COLO829 (cell line): ENCODE measurements at places on chromosomes 6 and 20.

GRCh38 chr6:42555477-42556457 lies 8.1 kb upstream of the UBR2 start:
- no peak for DNase-seq

GRCh38 chr6:149380523-149380922 lies 19.5 kb upstream of the SUMO4 start:
- no peak for DNase-seq

GRCh38 chr6:156688620-156688971 lies 88.6 kb upstream of the ARID1B start:
- DNase-seq = no peak

- peak; percentile 35 for DNase-seq
Observed at GRCh38 chr20:23003881-23004460, 31.1 kb upstream of the SSTR4 start.

GRCh38 chr20:57329608-57330221 lies at the start of gene SPO11:
SPO11 (plus strand) TSS chr20:57329803; CDS start chr20:57329868, 65 bp downstream.
- no peak for DNase-seq

DNA sequence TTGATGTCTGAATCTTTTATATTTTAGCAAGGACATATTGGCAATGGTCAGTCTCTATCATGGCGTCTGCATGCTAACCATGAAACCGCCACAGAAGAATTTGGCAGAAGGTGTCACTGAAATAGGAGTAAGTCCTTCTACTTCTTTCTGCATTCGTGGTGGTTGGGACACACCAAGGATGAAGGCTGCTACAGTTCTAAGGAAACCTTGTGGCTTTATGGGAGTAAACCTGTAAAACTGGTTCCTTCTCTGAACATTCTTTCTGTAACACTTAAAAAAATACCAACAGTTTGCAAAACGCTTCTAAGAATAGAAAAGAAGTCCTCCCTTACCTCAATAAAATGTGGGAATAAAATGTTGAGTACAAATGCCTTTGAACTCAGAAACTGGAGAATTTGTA lies 195.3 kb downstream of the SLC24A3 start:
- no peak for DNase-seq

DNA sequence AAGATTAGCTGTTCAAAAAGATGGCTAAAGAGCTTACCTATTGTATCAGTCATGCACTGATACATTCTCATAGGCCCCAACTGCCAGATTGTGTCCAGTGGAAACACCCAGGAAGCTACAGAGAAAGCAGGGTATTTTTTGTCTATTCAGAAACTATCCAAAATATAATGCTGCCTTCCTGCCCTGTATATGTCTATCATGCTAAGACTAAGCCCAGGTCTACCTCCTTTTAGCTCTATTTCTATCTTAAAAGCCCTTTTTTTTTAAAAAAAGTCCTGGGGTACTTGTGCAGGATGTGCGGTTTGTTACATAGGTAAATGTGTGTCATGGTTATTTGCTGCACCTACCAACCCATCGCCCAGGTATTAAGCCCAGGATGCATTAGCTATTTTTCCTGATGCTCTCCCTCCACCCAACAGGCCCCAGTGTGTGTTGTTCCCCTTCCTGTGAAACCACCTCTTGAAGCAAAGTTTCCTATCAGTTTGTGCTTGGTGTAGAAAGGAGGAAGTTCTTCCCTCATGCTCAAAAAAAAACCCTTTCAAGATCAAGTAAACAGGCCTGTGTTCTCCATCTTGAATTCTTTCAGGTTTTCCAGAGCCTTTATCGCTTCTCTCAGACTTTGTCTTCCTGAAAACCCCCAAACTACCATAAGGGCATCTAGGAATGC lies 514 bp downstream of the DEFB129 start:
- no peak for DNase-seq

- DNase-seq = no peak
Observed at GRCh38 chr6:122048570-122048969, 350.9 kb upstream of the HSF2 start.

DNA sequence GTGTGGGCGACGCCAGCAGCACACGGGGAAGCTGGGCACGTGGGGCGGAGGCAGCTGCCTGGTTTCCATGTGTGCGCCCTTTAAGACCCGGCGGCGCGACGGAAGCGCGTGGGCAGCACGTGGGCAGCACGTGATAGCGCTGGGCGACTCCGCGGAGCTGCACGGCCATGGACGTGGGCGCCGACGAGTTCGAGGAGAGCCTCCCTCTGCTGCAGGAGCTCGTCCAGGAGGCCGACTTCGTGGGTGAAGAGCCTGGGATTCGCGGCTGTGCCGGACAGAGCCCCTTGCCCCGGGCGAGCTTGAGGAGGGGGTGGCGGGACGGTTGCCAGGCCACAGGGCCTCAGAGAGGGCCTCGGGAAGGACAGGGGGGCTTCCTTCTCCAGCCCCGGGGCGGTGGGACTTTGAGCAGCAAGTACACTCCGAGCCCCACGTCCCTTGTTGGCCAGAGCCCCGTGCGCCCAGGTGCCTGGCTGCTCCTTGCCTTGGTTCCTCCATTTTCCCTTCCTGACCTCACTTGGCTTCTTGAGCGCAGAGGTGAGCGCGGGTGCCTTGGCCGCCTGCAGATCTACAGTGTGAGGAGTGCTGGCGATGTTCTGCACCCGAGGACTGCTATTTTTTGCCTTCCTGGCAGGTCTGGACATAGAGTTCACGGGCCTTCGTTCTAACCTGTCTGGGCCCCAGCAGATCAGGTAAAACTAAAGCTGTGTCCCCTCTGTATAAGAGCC lies at the start of gene PNLDC1:
Gene PNLDC1, plus strand, starts transcription at position 136 of the 725 bp plus-strand sequence. Its CDS starts 32 bp downstream, at position 168.
- DNase-seq = no peak

DNA sequence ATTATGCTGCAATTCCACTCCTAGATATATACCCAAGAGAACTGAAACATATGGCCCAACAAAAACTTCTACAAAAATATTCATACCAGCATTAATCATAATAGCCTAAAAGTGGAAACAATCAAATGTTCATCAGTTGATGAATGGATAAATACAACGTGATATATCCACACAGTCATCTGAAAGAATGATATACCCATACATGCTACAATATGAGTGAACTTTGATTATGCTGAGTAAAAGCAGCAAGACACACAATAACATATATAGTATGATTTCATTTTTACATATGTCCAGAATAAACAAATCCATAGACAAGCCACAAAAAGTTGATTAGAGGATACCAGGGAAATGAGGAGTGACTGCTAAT lies 30.7 kb downstream of the CDK19 start:
- DNase-seq = no peak

- no peak for DNase-seq
Observed at GRCh38 chr20:3328501-3328900, 79.0 kb downstream of the DNAAF9 start.

DNA sequence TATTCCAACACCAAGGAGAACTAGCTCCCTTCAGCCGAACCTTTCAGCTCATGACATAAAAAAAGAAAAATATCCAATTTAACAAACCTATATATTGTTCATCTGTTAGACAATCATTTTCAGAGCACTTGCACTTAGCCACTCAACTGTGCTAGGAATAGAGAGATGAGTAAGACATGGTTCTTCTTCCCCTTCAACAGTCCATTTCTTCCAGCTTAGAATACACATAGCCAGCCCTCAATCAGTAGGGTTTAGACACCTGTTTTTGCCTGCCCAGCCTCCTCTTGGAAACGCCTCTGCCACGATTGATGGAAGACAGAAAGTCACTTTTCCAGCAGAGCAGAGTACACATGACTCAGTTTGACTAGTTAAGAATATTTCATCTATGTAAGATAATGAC lies 21.8 kb downstream of the ADNP start:
- DNase-seq = no peak

DNA sequence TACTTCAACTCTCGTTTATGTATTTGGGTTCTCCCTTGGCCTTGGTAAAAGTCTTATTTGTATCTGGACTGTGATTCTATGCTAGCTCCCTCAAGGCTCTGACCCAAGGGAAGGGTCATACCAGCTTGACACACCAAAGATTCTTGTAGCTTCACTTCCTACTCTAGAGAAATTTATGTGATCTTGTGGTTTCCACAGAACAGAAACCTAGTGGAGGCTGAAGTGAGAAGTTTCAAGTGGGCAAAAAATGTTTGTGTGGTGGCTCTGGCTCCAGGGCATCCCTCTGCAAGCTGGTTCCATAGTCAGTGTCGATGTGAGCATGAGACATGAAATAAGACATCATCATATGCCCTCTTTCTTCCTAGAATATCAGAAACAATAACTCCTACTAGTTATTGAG lies 48.1 kb upstream of the TNFRSF21 start:
- no peak for DNase-seq

GRCh38 chr20:25233016-25233772 lies 14.7 kb upstream of the PYGB start:
- no peak for DNase-seq

- peak; percentile 65 for DNase-seq
Observed at GRCh38 chr6:148398678-148399077, 56.0 kb downstream of the SASH1 start.

DNA sequence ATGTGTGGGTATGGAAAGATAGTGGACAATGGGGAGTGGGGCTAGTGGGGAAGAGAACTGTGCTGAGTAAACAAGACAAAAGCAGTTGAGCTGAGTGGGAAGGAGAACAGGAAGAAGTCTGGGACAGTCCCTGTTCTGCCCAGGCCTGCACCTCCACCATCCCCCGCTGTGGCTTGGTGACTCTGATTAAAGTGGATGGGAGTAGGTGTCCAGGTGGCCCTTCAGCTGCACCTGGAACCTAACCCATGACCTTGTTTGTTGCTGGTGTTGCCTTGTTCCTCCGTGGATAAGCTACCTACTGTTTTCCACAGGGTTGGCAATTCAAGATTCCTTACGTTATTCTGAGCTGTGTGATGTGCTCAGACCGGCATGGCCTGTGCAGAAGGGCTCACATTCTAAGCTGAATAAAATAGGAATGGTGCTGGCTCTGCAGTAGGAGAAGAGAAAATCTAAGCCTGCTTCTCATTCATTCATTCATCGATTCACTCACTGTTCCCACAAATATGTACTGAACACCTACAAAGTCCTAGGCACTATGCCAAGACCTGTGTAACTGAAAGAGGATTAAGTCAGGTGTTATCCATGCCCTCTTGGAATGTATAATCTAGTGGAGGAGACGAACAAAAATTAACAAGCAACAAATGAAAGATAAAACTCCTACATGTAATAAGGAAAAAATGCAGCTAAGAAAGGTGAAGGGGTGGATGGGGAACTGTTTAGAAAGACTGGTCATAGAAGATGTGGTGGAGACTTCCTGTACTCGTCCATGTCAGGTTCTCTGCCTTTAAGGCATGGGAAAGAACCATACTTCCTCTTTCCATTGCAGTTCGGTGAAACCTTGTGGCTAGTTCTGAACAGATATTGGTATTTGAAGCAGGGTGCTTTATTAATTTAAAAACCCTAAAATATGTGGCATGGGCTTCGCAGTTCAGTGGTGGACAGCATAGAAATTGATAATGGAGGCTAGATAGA lies 10.1 kb upstream of the CALHM6 start:
- no peak for DNase-seq

GRCh38 chr20:35718972-35719635 lies 19.9 kb downstream of the ROMO1 start:
- DNase-seq = no peak

DNA sequence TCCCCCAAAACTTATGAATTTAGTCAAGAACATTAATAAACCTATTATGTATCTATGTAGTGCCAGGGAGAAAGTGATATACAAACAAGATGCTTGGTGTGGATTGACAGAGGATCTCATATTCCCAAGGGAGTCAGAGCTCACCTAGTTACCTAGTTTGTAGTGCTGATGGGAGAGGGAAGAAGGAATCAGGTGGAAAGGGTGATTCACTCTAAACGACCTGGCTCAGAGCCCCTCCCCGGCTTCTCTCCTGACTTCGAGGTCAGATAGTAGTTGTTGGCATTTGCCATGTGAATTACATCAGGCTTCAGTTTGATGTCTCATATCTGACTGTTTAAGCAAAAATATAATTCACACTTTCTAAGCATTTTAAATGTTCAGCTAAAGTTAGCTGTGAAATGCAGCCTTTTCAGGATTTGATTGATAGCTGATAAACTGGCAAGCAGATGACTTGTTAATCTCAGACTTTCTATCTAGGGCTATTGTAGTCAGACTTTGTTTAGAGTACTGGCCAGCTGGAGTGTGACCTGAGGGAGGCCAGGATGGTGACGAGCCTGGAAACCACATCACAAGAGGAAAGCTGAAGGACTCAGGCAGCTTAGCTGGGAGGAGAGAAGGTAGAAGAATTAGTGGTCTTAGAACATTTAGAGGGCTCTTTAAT lies 123.7 kb downstream of the AKAP7 start:
- DNase-seq = no peak

DNA sequence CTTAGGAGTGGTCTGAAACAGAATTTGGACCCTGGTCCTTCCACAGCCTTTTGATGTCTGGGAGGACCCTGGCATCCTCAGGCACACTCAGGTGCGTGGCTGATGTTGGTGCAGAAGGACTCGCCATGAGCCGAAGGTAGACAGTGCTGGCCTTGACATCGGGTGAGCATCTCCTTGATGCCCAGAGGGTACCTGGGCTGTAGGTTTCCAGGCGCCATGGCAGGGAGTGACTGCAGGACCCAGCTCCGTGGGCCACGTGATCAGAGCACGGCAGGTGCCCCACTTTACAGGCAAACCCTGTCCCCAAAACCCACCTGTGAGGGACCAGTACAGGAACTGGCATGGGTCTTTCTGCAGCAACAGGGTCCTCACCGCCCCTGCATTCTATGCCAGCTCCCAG lies 319.2 kb downstream of the CDH4 start:
- DNase-seq = no peak

DNA sequence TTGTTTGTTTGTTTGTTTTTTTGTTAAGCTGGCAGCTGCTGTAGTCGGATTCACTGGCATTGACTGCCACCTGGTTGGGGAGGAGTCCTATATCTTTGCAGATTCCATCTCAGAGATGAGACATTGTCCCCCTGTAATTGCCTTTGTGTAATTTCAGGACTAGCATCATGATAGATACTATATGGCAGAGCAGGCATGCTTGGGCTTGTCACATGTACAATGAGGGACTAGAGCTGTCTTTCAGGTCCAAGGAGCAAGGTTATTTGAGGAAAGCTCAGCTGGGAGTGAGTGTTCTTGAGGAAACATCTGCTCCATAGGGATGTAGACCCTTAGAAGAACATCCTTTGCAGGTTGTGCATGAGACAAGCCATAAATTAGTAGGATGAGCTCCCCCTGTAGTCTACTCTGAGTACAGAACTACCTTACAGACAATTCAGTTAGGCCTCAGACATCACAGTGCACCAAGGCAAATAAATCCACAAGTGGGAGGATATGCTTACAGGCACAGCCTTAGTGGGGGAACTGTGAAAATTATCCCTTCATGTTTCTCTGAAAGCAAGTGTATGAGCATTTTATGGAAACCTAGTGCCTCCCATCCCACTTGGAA lies 62.1 kb downstream of the BMP2 start:
- DNase-seq = no peak

DNA sequence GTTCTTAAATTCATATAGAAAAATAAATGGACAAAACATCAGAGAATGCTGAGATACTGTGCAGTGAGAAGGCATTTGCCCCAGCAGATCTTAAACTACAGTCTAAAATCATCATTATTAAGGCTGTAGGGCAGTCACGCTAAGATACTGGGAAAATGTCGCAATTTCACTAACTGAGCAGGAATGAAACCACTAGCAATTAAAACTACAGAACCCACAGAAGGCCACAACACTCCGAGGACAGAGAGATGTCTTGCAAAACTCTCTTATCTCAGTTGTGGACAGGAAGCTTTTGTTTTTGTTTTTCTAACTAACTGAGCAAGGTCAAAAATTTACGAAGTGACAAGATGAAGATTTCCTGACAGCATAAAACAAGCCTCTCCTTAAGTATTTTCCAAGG lies 18.2 kb downstream of the GNAS-AS1 start:
- no peak for DNase-seq
